ENCODE measurements at places on chromosomes 16 and 17.
A peak's percentile ranks its signal among the peaks of the same experiment; 100 is the strongest.

GRCh38 chr16:88354229-88355092 is 28.3 kb upstream of the ZNF469 start:
- DNase-seq: no peak

DNA sequence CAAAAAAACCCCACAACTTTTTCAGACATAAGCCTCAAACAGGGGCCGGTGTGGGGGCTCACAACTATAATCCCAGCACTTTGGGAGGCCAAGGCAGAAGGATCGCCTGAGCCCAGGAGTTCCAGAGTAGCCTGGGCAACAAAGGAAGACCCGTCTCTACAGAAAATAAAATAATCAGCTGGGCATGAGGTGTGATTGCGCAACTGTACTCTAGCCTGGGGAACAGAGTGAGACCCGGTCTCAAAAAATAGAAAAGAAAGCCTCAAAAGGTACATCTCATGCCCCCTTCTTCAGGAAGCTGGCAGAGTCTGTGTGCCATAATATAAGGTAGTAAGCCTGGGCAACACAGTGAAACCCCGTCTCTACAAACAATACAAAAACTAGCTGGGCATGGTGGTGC is 3.2 kb downstream of the ZSWIM7 start:
- DNase-seq: no peak

- DNase-seq: no peak
Measured at GRCh38 chr16:2325791-2326190, 14.7 kb downstream of the ABCA3 start.

- no peak for DNase-seq
Measured at GRCh38 chr17:40130352-40131042, 8.7 kb downstream of the MSL1 start.

- DNase-seq: peak; percentile 51
Measured at GRCh38 chr17:63402431-63403212, 43.5 kb downstream of the CYB561 start.

GRCh38 chr16:84704253-84704652 is 4.5 kb downstream of the USP10 start:
- no peak for DNase-seq

- DNase-seq: no peak
Measured at GRCh38 chr17:76083536-76084182, 4.7 kb downstream of the ZACN start.

DNA sequence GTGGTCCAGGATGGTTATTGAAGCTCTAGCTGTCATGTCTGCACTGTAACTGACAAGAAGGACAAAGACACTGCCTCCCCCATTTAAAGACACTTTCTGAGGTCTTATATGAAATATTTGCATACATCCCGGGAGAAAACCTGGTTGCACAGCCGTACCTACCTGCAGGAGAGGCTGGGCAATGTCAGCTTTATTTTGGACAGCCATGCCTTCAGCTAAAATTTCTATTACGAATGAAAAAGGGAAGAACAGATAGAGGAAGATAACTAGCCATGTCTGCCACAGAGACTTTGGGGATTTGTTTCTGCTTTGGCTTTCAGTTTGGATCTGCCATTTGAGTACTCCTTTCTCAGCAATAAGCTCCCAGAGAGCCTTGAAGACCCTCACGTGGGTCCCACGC is 19.0 kb downstream of the SLC7A6 start:
- DNase-seq: no peak

DNA sequence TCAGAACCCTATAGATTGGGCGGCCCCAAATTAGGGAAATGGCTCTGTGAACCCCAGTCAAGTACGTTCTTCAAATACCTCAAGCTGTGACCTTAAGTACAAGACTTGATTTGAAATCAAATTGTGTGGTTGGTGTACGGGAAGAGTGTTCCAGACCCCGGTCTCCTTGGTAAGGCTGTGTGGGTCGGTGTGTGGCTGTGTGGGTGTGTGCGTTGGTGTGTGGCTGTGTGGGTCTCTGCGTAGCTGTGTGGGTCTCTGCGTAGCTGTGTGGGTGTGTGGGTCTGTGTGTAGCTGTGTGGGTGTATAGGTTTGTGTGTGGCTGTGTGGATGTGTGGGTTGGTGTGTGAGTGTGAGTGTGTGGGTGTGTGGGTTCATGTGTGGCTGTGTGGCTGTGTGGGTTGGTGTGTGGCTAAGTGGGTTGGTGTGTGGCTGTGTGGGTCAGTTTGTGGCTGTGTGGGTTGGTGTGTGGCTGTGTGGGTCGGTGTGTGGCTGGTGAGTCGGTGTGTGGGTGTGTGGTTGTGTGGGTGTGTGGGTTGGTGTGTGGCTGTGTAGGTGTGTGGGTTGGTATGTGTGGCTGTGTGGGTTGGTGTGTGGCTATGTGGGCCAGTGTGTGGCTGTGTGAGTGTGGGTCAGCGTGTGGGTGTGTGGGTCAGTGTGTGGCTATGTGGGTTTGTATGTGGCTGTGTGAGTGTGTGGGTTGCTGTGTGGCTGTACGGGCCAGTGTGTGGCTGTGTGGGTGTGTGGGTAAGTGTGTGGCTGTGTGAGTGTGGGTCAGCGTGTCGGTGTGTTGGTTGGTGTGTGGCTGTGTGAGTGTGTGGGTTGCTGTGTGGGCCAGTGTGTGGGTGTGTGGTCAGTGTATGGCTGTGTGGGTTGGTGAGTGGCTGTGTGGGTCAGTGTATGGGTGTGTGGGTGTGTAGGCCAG is 238.7 kb upstream of the ZFHX3 start:
- no peak for DNase-seq

- DNase-seq: no peak
Measured at GRCh38 chr17:48593126-48593829, at the start of gene HOXB5. TSS of gene HOXB5 (minus strand) at chr17:48593779. CDS start at chr17:48593682, 97 bp downstream.

- DNase-seq: no peak
Measured at GRCh38 chr17:57502022-57502421, 243.1 kb downstream of the CCDC182 start.

DNA sequence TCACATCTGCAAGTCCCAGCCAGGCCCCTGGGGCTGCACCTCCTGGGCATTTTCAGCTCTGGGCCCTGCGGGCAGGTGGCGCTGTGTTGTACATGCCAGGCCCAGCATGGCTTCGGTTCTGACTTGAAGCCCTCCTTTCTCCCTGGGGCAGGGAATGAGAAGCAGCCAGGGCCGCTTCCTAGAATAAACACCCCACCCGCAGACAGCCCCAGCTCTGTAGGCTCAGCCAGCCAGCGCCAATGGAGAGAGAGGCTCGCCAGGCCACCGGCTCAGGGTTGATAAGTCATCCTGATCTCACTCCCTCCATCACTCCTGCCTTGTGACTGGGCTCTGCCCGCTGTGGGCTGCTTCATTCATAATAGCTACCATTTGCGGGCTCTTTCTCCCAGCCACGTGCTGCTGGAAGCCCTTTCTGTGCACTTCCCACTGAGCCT is 6.0 kb upstream of the GLIS2 start:
- peak; percentile 56 for DNase-seq

DNA sequence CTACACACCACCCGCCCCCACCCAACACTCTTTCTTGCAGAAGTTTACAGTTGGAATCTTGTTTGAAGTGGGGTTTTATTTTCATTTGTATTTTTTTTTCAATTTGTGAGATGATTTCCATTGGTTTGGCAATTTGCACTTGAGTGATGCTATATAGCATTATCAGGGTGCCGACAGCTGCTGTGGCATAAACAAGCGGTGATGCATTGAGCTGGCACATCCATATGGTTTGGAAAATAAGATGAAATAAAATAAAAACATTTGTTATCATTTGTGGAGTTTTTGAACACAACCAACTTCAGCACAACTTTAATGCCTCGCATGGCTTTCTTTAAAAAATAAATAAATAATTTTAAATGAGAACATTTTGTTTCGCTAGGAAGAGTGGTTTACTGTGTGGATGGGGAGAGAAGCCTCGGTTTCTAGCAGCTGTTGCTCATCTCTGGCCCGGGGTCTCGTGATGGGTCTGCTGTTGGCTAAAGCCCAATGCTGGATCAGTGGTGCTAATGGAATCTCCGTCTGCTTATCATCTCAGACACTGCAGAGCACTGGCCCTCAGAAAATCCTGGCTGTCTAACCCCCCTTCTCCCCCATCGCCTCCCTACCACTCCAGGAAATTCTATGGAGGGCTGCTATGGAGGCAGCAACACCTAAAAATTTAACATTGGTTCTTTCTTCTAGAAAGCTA is 192.3 kb upstream of the MAF start:
- no peak for DNase-seq

- DNase-seq: no peak
Measured at GRCh38 chr17:28065706-28066105, 23.2 kb downstream of the NLK start.

- no peak for DNase-seq
Measured at GRCh38 chr16:87374313-87374712, 9.3 kb downstream of the FBXO31 start.

- DNase-seq: no peak
Measured at GRCh38 chr17:78414178-78415162, 36.0 kb downstream of the PGS1 start.

- no peak for DNase-seq
Measured at GRCh38 chr16:11669380-11670146, 1.3 kb downstream of the SNN start.

DNA sequence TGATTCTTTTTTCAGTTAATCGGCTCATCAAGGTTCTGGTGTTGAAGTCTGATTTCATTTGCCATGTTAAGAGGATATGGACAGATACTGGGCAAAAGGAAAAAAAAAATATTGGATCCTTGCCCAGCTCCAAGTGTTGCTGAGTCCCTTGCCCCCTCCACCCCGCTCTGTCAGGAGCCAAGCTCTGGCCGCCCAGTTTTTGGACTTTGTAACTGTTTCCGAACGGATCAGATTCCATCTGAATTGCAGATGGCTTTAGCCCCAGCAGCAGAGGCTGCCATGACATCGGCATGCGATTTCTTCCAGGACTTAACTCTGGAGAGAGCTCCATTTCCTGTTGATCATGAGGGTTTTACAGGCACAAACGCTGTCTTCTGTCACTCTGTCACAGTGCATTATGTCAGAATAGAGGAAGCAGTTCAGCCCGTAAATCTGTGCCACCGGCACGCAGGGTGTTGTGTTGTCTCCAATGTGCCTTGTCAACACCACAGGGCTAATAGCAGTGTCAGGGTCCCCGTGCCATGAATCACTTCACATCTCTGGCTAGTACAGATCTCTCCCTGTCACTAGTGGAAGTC is 615.6 kb downstream of the MAF start:
- no peak for DNase-seq

- no peak for DNase-seq
Measured at GRCh38 chr16:50736448-50736847, 5.4 kb upstream of the CYLD start.

DNA sequence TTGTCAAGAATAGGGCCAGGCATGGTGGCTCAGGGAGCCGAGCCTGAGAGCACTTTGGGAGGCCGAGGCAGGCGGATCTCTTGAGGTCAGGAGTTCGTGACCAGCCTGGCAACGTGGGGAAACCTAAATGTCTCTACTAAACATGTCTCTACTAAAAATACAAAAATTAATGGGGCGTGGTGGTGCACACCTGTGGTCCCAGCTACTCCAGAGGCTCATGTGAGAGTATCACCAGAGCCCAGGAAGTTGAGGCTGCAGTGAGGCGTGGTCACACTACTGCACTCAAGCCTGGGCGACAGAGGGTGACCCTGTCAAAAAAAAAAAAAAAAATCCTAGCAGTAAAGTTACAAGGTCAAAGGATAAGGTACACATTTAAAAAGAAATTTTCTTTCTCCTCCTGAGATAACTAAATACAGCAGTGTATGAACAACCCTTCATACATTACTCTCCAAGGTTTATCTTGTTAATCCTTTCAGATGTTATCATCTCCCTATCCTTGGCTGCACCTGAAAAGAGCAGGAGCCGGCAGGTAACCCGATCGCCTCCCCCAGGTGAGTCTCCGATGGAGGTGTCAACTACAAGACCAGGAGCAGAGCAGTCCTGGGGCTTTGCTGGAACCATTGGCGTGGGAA is 122.3 kb downstream of the GOSR1 start:
- no peak for DNase-seq

DNA sequence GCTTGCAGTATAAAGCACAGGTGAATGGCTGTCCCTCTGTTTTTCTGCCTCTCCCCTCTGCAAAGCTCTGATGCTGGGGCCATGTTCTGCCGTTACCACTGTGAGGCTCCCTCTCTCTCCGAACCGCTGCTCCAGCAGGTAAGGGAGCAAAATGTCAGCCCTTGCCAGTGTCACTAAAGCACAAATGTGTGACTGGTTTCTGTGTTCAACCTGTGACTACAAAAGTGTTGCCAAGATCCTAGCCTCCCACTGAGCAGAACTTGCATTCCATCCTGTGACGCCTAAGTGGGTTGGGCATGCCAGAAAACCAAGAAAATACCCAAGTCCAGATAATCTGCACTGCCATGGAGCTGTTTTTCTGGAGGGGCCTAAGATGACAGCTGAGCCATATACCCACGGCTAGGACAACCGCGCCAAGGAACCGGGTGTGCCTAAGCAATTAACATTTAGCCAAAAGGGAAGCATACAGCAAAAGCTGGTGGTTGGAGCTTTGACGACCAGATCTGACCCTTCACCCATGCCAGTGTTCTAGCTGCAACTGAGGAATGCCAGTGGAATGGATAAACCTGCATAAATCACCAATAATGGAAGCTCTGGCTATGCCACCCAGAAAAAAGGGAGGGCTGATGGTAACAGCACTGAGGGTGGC is 35.0 kb downstream of the PSME3IP1 start:
- DNase-seq: no peak

DNA sequence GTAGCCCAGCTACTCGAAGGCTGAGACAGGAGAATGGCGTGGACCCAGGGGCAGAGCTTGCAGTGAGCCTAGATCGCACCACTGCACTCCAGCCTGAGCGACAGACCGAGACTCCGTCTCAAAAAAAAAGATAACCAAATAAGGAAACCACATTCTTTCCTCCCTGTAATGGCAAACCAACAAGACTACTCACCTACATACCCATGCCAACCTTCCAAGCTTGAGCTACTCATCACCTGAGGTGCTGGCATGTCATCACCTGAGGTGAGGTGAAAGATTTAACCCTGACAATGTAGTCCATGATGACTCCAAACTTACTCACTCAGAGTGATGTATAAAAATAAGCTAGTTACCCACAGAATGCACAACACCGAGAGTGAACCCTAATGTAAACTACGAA is 85.2 kb downstream of the SMG6 start:
- DNase-seq: no peak

GRCh38 chr17:8162997-8163977 is 539 bp upstream of the VAMP2 start:
- DNase-seq: no peak

DNA sequence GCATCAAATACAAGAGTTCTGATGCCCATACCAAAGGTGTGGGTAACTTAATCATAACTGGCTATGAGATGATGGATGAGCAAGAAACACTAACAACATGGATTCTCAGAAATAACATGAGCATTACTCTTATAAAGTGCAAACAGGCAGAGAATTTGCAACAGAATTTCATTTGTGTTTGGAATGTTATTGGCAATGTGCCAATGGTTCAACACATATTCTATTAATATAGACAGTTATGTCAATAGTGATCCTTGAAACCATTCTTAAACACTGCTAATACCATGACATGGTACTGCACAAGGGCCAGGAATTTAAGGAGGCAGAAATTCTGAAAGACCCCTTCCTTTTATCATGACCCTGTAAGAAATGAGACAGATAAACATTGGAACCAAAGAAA is 217.1 kb upstream of the WSB1 start:
- no peak for DNase-seq

DNA sequence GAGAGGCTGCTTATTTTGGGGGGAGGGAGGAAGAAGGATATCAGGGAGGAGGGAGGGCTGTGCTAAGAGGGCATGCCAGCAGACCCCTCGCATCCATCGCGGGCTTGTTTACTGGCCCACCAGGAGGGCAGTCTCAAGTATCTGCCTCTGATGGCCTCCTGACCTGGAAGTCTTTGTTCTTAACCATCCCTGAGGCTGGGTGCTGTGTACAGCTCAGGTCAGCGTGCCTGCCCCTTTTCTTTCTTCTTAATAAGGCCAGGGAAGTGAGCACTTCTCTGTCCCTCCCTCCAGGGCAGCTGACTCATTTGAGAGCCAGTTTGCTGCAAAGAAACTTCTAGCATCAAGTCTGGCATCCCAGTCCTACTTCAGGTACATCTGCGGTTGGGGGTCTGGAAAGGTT is 157.0 kb downstream of the CCDC182 start:
- no peak for DNase-seq

All from fibroblast of the conjunctiva (primary cell).